Uterus (tissue), 4 donors: ENCODE measurements at places on chromosomes 6 and 20. TPM values are rescaled to one million over a fixed set of nuclear protein-coding genes. Genes with fewer than 3 reads are reported as not detected.

GRCh38 chr6:167467282-167467681 lies 142.4 kb downstream of the TTLL2 start:
- no peaks in the 10 kb centered on the region for H3K4me1 ChIP-seq
- no peaks in the 10 kb centered on the region for H3K36me3 ChIP-seq
- no peak overlapping the region for H3K27ac ChIP-seq

DNA sequence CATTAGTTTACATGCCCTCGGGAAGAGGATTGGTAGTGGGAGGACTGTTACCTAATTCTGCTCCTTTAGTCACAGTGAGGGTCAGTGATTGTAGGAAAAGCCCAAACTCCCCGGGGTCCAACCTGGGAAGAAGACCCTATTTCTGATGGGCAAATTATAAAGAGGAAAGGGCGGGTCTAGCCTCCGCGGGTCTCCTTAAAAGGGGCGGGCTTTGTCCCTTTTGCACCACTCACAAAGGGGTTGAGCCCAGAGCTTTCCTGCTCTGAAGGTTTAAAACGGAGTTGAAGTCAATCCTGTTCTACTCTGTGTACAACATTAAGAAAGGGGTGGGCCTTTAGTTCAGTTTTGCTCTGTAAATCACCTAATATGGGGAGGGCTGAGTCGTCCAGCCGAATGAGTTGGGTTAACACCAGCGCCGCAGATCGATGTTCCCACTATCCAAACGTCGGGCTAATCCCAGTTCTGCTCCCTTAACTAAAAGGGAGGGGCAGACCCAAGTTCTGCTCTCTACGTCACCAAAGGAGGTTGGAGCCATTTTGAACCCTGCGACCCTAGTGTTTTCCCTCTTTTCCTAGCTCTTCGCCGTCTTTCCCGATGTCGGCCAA lies 920 bp upstream of the RNF5 start:
- peak; percentile 56 for DNase-seq
- H3K27me3 ChIP-seq: no peaks in the 10 kb centered on the region
- H3K27ac ChIP-seq: peak overlapping the region; percentile 96
- no peaks in the 10 kb centered on the region for H3K36me3 ChIP-seq
- H3K4me3 ChIP-seq: peak overlapping the region; percentile 99

PGK2 gene
- not detected for total RNA-seq

DNA sequence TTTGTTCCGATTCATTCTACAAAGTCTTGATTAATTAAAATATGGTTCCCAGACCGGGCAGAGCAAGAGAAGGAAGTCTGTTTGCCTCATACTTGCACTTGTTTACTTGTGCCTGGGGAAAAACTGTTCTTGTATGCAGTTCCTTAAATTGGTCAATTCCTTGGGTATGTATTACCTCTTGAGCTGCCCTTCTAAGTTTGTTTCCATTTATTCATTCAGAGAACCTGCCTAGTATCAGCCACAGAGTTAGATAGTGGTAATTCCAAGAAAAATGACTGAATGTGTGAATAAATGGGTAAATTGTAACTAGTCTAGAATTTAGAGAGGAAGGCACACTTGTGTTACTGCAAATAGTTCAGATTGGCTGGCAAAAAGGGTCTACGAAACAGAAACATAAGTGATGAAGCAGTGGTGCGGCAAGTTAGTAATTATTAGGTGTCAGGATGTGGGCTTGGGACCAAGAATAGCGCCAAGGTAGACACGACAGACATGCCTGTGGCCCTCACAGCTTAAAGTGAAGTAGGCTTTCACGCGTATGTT lies 525 bp upstream of the MAK start:
- no peaks in the 10 kb centered on the region for H3K4me1 ChIP-seq
- DNase-seq: no peak
- no peaks in the 10 kb centered on the region for H3K27me3 ChIP-seq

DNA sequence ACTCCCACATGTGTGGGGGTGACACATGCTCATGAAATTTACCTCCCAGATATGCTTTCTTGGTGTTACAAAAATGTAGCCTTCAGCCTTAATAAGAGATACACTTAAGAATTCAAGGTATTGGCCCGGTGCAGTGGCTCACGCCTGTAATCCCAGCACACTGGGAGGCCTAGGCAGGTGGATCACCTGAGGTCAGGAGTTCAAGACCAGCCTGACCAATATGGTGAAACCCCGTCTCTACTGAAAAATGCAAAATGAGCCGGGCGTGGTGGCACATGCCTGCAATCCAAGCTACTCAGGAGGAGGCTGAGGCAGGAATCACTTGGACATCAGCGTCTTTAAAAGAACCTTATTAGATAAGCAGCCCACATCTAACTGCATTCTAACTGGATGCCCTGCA lies 614.3 kb upstream of the CDH4 start:
- no peak for DNase-seq
- H3K27me3 ChIP-seq: no peaks in the 10 kb centered on the region
- no peak overlapping the region for H3K27ac ChIP-seq

- no peak overlapping the region for H3K4me3 ChIP-seq
- no peak for DNase-seq
- no peaks in the 10 kb centered on the region for H3K4me1 ChIP-seq
- no peaks in the 10 kb centered on the region for H3K27me3 ChIP-seq
- H3K36me3 ChIP-seq: no peaks in the 10 kb centered on the region
- H3K27ac ChIP-seq: no peak overlapping the region
Measured at GRCh38 chr6:31385041-31385440, 18.4 kb upstream of the MICA start.

CCDC170 gene
- total RNA-seq: 2.6 TPM

DNA sequence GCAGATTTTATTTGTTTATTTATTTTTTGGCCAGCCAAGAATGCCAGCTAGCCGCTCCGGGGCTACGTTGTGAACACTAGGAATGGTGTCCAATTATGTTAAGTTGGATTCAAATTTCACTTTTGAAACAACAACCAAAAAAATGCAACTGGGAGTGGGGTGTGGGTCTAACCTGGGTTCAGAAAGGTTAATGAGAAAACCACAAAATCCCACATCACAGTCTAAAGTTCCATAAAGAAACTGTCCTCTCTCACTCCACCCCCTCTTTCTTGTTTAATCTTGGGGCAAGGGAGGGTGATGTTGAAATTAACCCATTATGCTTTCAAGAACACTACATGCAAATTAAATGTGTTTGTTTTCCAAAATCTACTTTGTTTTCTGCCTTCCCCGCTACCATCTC lies 77.2 kb downstream of the LINC00237 start:
- no peak overlapping the region for H3K27ac ChIP-seq
- no peaks in the 10 kb centered on the region for H3K27me3 ChIP-seq
- no peak overlapping the region for H3K4me3 ChIP-seq

SLC17A1 gene
- not detected for total RNA-seq

DNA sequence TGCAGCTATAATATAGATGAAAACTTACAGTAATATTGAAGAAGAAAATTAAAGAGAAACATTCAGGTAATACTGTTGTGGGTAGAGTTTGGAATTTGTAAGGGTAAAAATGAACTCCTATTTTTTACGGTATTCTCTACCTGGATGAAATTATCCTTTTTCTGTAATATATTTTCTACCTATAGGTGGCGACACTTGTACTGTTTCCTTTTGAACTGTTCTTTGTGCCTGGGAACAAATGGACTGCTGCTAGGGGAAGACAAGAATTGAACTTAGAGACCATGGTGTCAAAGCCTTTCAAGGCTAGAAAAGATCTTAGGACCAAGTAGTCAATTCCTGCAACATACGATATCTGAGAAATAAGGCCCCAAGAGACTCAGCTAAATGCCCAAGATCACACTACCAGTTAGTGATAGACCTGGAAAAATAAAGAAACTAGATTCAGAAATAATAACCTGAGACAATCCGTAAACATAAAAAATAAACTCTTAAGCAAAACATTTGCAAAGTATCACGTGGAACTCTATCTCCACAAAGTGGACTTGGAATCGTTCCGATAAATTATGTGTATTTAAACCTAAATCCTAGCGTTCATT lies 383.8 kb downstream of the TFAP2A start:
- no peaks in the 10 kb centered on the region for H3K27me3 ChIP-seq
- no peaks in the 10 kb centered on the region for H3K36me3 ChIP-seq
- DNase-seq: no peak
- no peak overlapping the region for H3K4me3 ChIP-seq

- H3K27me3 ChIP-seq: no peaks in the 10 kb centered on the region
- H3K4me1 ChIP-seq: no peaks in the 10 kb centered on the region
- no peaks in the 10 kb centered on the region for H3K36me3 ChIP-seq
- H3K27ac ChIP-seq: no peak overlapping the region
Measured at GRCh38 chr6:47007657-47008396, 34.3 kb downstream of the ADGRF1 start.

HS3ST5 gene
- total RNA-seq: 0.48 TPM

DNA sequence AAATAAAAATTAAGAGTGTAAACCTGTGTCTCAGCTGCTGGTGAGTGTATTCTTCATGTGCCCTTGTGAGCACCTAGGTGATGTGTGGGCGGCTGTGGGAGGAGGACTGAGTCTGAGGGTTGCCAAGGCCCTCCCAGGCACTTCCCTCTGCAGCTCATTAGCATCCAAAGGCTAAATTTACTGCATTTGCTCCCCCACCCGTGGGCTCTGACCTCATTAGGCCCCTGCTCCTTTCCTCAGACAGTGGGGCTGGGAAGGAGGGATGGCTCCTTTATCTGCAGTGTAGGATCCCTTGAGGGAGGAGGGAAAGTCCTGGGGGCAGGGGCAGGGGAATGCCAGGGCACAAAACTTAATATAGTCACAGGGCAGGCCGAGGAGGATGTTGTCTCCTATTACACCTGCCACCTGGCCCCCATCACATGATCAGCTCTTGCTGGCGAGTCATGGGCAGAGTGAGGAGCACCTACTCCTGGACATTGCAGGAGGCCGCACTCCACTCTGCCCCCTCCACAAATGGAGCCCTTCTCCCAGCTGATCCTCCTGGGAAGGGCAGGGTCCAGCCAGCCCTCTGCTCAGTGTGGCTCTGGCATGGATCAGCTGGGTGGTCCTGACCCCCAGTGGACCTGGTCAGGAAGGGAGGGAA lies 133.2 kb downstream of the MRPL14 start:
- DNase-seq: peak; percentile 64
- no peak overlapping the region for H3K4me3 ChIP-seq
- H3K4me1 ChIP-seq: peaks cover 14% of the 10 kb centered on the region
- H3K36me3 ChIP-seq: no peaks in the 10 kb centered on the region
- no peaks in the 10 kb centered on the region for H3K27me3 ChIP-seq

DNA sequence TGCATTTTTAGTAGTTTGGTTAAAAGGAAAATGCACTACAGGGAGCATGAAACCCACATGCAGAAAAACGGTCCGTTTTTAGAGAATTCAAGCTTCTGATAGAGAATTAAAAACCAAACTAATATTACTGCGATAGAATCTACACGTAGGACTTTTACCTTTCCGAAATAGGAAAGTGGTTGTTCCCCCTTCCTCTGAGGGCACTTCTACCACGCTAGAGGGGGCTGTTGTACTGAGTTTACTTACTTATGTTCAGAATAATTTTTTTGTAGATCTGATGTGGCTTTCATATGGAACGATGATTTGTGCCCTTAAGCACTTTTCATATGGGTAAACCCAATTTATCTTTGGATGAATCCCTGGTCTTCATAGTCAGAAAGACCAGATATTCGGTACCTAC lies 264.3 kb upstream of the PLN start:
- no peak overlapping the region for H3K27ac ChIP-seq
- no peak overlapping the region for H3K4me3 ChIP-seq
- H3K27me3 ChIP-seq: no peaks in the 10 kb centered on the region
- H3K36me3 ChIP-seq: no peaks in the 10 kb centered on the region

UNC93A gene
- not detected for total RNA-seq

- no peak for DNase-seq
- H3K27me3 ChIP-seq: no peaks in the 10 kb centered on the region
- no peak overlapping the region for H3K27ac ChIP-seq
- no peaks in the 10 kb centered on the region for H3K4me1 ChIP-seq
Measured at GRCh38 chr6:13141387-13141786, 186.9 kb downstream of the TBC1D7 start.
